ENCODE measurements at places on chromosomes 1 and 21.

- DNase-seq = no peak
Measured at GRCh38 chr1:239155466-239156091, 230.8 kb upstream of the CHRM3 start.

GRCh38 chr21:24895885-24896734 is 711.2 kb downstream of the MRPL39 start:
- peak; percentile 25 for DNase-seq

GRCh38 chr1:112524986-112525385 is 16.2 kb downstream of the WNT2B start:
- DNase-seq = no peak

- DNase-seq = no peak
Measured at GRCh38 chr1:190000365-190000872, 477.2 kb downstream of the BRINP3 start.

All from NCI-H2081 (cell line).